Femur (tissue), 1 donor: ENCODE measurements at places on chromosomes 12 and 14.

DNA sequence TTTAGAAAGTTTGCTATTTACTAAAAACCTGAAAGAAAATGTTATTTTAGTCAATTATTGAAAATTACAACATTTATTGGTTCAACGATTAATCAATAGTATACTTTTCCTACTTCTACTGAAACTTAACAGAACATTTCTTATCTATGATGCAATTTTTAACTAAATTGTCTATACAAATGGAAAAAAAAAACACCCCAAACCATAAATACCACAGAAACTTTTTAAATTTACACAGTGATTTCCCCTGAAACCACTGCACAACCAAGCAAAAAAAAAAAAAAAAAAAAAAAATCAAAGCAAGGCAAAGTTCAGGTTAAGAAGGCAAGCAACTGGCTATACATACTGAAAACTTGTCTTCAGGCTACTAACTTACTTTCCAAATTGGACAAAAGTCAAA is 71.9 kb upstream of the POC1B start:
- no peak for DNase-seq

DNA sequence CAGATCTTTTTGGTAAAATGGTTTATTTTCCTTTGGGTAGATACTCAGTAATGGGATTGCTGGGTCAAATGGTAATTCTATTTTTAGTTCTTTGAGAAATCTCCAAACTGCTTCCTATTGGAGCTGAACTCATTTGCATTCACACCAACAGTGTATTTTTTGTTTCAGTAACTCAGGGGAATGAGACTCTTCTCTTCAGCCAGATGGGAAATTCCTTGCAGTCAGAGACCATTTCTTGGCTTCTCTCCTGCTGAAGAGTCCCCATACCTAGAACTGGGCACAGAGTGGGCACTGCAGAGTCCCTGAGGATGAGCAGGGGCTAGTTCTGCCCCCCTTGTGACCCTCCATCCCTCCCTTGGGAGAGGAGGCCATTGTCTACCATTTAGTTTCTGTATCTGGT is 10.8 kb downstream of the SDSL start:
- no peak for DNase-seq

DNA sequence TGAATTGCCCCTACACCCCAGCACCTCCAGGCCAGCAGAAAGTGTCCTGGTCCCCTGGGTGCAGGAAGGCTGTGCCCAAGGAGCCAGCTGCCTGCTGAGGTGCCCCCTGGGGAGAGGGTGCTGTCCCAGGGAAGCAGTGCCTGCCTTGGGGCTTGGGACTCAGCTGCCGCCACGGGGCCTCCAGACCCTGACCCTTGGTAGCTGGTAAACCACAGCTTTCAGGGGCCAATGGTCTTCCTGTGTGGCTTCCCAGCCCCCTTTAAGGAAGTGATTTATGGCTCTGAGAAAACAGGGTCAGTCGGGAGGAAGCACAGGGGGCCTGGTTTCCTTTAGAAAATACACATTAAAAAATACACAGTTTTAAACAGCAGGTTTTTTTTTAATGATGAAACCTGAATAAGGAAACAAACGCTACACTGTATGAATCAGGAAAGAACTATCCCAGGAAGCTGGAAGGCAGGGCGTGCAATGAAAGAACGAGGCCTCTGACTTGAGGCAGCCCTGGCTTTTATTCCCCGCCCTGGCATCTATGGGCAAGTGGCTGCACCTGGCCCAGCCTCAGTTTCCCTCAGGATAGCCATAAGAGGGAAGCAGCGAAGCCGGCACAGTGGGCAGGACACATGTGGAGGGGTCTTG is 40.6 kb upstream of the EML1 start:
- DNase-seq, result no peak

GRCh38 chr12:89179983-89180382 is 172.3 kb downstream of the DUSP6 start:
- peak; percentile 32 for DNase-seq

- DNase-seq, result no peak
These were observed 11.8 kb downstream of the HNRNPC start for GRCh38 chr14:21257394-21257909.

GRCh38 chr12:116183741-116184141 is 93.8 kb downstream of the MED13L start:
- no peak for DNase-seq

GRCh38 chr12:98416845-98417244 is 98.5 kb upstream of the TMPO start:
- DNase-seq, result no peak

DNA sequence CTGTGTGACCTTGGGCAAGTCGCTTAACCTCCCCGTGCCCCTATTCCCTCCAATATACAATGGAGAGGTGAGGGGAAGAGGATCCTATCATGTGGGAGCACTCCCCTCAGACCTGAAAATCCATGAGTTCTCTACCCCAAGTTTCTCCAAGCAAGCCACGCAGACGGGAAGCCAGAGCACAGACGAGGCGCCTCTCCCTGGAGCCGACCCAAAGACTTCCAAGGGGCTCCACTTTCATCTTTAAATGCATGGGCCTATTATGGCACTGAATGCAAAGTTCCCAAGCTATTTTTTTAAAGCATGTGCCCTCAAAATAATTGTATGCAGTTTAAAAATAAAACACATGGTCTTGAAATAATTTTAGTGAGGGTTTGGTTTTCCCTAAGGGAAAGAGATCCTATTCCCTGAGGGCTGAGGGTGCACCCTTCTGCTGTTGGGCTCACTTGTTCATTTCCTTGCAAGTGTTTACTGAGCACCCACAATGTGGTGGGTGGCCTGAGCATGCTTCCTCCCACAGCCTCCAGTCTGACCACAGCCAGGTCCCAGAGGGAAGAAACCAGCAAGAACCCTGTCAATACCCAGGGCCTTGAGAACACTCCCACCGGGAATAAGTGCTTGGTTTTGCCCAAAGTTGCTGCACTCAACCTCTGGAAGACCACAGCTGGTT is 14.6 kb downstream of the CMKLR1 start:
- DNase-seq, result peak; percentile 67

GRCh38 chr14:74846168-74846567 is 29.8 kb downstream of the PROX2 start:
- peak; percentile 60 for DNase-seq

- DNase-seq, result peak; percentile 73
These were observed 26.0 kb downstream of the PPFIBP1 start for GRCh38 chr12:27549801-27550652.

DNA sequence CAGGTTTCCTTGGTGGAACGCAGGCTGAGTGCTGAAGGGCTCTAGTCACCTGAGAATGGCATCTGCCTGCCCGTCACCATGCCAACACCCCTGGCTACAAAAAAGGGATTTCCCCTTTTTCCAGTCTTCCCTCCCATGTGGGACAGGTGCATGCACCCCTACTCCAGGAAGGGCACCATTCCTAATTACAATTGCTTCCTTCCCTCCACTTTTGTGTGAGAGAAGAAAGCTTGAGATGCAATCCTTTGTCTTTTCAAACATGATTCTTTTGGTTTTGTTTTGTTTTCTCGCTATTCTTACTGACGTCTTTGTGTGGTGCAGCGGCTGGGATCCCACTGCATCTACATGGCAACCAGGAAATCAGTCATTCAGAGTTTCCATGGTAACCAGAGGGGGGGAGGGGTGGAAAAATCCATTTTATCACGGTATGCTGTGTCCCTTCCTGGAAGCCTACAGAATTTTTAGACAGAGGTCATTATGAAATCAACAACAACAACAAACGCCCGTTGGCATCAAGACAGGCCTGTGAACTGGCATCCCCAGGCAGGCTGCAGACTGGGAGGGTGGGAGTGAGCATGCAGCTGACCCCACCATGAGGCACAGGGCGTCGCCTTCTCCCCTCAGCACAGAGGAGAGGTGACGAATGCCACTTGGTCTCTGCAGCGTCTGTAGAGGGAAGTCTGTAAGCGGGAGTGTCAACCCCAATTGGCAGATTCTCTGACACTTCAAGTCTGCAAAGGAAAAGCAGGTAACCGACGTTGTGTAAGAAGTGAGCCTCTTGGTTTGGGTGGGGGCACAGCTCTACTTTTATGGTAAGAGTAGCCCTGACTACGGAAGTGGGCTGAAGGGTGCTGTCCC is 13.6 kb upstream of the GNG2 start:
- peak; percentile 68 for DNase-seq

DNA sequence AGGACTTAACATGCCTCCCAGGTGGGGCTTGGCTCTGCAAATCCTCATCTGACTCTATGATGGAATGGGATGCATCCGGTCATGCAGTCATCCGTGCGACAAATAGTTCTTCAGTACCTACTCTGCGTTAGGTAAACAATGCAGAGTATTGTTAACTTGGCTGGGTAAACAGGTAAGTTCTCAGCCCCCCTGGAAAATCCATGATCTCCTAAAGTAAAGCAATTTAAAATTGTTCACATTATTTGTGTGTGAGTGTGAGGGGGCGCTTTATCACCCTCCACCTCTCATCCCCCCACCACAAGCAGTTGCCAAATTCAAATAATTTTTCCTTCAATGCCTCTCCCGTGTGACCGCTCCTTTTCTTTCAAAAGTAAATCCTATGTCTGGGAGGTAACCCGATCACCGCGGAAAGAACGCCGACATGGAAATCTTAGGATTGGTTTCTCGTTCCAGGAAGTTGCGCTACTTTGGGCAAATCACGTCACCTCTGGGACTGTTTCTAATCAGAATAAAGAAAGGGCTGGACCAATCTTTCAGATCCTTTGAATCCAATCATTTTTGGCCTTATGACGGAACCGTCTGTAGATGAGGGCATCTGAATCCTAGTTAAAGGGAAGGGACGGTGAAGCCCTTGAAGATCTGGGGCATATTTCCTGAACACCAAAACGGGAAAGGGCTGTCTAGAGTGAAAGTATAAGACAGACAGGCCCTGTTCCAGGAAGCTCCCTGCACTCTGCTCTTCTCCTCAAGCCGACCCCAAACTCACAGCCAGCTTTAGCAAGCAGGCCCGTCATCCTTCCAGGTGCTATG is 44.0 kb upstream of the SINHCAF start:
- peak; percentile 85 for DNase-seq

GRCh38 chr12:13956060-13956590 is 25.3 kb downstream of the GRIN2B start:
- DNase-seq, result no peak
